ENCODE measurements at places on chromosomes 1 and 21.
A peak's percentile ranks its signal among the peaks of the same experiment; 100 is the strongest.

DNA sequence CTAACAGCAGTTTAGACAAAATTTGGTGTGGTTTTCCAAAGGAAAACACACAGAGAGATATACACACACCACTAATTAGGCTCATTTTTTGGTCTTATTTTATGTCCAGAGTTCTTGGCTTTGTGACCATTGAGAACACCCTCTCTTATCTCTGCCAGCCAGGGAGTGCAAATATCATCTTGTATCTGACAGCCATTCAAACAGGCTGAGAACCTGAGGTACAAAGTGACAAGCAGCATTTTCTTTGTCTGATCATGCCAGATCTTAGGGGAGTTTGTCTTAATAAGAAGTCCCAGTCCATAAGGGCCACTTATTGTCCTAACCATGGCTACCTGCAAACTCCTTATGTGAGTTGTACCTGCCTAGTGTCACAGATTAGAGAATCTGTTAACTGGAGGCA lies 1165.2 kb downstream of the BRINP3 start:
- no peak for DNase-seq

DNA sequence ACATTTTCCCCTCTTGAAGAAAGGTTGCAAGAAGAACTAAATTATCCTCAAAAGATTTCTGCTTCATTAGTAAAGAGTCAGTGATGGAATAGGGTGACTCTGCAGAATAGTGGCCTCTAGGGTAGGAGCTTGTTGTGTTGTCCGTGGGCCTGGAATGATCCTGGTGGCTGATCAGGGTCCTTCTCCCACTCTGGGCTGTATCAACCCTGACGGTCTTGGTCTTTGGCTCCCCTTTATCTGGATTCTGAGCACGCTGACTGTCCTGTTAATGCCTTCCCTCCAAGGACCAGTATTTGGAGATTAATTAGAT lies 36.9 kb upstream of the SRRM1 start:
- no peak for DNase-seq

GRCh38 chr1:59976194-59977074 lies 49.9 kb upstream of the CYP2J2 start:
- DNase-seq = peak; percentile 86

DNA sequence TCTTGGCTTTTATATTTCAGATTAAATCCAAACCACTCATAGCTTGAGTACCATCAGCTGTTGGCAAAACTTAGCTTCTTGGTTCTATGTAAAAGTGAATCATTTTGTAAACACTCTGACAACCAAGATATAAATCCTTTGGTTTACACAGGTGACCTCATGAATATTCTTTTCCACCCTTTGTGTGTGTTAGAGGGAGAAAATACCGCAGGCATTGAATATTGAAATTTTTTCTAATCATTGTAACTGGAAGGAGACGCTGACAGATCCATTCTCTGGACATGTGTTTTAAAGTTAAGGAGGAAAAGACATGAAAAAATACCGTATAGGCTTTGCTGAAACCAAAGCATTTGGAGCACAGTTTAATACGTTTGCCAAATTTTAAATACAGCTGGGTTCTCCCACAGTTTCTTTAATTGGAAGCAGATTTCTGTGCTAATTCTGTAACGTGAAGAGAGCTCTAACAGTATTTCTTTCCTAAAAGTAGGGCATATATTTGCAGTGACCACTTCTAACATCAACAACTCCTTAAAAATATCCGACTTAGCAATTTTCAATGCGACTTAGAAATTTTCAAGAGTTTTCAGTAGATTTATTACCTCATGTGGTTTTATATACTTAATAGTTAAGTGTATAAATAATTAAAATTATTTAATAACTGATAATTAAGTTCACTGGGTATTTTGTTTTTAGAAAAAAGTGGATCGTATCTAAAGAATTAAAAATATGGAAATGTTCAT lies 388.2 kb downstream of the USP25 start:
- peak; percentile 86 for DNase-seq

DNA sequence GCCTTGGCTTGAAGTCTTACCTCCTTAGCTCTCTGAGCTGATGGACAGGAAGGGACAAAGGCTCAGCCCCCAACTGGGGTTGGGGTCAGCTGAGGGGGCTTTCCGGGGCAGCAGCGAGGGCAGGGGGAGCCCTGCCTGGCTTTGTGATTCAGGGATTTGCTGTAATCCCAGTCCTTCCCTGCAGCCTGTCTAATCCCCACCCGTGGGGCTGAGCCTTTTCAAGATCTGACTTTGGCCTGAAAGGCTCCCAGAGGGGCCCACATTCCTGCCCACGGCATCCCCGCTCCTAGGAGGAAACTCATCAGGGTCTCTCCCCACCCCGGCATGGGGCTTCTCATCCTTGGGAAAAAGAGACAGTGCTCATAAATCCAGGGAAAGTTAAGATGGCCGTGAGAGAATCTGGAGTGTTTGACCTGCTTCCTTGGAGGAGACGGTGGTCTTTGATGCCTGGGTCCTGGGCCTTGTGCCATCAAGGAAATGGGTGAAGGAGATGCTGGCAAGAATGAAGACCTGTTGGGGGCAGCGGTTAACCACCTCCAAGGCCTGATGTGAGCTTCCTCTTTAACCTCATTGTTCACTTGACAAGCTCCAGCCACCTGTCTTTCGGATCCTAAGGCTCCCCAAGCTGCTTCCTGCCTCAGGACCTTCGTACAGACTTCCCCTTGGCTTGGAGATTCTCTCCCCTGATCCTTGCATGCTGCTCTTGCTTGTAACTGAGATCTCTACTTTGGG lies 83.1 kb upstream of the WNT4 start:
- DNase-seq = no peak

DNA sequence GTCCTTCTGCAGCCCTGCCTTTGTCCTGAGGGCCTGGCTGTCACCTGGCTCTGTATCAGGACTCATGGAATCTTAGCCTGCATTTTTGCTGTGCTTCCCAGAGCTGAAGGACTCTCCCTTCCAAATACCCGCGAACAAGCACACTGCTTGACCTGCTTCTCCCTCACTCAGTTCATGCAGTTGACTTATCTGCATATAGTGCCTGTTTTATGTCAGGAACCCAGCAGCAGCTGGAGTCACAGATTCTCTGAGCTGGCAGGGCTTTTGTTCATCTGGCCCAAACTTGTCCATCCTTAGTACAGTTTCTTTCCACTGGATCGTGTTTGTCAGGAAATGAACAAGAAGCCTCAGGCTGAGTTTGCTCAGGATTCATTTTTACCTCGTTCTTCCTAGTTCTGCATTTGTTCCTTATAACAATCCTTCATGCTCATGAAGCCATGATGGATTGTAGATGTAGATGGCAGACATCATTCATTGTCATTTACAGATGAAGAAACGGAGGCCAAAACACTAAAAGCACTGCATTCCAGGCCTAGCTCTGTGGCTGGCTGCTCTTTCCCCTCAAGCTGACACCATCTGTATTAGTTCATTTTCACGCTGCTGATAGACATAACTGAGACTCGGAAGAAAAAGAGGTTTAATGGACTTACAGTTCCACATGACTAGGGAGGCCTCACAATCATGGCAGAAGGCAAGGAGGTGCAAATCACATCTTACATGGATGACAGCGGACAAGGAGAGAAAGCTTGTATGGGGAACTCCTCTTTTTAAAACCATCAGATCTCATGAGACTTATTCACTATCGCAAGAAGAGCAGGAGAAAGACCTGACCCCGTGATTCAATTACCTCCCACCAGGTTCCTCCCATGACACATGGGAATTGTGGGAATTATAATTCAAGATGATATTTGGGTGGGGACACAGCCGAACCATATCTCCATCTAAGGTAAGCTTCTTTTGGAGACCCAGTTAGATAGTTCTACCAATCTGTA lies 150.9 kb downstream of the HIVEP3 start:
- DNase-seq = no peak

GRCh38 chr1:41327383-41327999 lies 33.7 kb upstream of the FOXO6 start:
- no peak for DNase-seq

GRCh38 chr1:150596095-150596892 lies 16.9 kb upstream of the MCL1 start:
- DNase-seq = no peak

GRCh38 chr1:64425521-64425920 lies 44.4 kb upstream of the CACHD1 start:
- no peak for DNase-seq

DNA sequence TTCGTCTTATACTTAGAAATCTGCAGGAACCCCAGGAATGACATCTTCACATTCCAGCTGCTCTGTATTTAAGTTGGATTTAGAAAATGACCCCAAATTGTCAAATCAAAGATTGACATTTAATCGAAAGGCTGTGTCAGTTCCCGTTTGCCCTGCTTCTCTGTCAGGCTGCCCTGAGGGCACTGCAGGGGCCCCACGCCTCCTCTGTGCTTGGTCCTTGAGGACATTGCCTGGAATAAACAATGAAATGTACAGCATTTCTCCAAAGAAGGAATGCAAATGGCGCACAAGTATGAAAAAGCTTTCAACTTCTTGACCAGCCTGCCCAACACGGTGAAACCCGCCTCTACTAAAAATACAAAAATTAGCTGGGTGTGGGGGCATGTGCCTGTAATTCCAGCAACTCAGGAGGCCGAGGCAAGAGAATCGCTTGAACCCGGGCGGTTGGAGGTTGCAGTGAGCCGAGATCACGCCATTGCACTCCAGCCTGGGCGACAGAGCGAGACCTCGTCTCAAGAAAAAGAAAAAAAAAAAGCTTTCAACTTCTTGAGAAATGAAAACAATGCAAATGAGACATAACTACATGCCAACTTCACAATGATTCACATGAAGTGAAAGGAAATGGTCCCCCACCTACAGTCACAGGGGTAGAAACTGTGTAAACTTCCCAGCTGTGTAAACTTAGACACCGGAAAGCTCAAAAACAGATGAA lies 3.0 kb downstream of the TMPRSS3 start:
- no peak for DNase-seq

DNA sequence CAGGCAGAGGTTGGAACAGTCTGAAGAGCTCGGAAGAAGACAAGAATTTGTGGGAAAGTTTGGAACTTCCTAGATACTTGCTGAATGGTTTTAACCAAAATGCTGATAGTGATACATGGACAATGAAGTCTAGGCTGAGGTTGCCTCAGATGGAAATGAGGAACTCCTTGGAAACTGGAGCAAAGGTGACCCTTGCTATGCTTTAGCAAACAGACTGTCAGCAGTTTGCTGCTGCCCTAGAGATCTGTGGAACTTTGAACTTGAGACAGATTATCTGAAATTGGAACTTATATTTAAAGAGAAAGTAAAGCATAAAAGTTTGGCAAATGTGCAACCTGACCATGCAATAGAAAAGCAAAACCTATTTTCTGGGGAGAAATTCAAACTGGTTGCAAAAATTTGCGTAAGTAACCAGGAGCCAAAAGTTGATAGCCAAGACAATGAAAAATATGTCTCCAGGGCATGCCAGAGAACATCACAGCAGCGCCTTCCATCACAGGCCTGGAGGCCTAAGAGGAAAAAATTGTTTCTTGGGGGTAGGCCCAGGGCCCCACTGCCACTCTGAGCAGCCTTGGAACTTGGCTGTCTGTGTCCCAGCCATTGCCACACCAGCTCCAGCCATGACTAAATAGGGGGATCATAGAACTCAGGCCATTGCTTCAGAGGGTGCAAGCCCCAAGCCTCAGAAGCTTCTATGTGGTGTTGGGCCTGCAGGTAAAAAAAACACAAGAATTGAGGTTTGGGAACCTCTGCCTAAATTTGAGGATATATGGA lies 675.3 kb downstream of the LTN1 start:
- DNase-seq = no peak

GRCh38 chr1:99975529-99975928 lies 5.7 kb downstream of the SLC35A3 start:
- DNase-seq = no peak

DNA sequence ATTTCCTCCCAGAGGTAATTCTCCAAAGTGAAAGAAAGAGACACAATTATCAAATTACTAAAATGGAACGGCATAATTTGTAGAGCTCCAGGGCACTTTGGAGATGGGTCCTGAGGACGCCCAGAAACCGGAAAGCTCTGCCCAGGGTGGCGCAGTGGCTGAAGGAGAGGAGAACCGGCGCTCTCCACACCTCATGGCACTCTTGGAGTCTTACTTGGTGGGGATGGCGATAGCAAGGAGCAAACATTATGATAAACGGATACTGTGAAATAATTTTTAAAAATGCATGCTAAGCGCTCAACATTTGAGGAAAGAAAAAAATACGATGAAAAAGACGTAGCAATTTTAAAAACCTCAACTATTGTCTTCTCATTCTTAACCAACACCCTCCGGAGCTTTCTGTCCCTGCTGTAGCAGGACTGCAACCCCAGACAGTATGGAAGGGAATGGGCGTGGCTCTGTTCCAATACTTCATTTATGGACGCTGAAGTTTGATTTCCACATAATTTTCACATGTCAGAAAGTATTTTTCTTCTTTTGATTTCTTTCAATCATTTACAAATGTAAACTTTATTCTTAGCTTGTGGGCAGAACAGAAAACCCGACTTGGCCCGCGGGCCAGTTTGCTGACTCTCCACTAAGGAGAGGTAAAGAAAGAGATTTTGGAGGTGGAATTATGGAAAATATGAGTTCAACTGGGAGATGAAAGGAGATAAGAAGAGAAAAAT lies 1.1 kb downstream of the S100A11 start:
- DNase-seq = peak; percentile 77

DNA sequence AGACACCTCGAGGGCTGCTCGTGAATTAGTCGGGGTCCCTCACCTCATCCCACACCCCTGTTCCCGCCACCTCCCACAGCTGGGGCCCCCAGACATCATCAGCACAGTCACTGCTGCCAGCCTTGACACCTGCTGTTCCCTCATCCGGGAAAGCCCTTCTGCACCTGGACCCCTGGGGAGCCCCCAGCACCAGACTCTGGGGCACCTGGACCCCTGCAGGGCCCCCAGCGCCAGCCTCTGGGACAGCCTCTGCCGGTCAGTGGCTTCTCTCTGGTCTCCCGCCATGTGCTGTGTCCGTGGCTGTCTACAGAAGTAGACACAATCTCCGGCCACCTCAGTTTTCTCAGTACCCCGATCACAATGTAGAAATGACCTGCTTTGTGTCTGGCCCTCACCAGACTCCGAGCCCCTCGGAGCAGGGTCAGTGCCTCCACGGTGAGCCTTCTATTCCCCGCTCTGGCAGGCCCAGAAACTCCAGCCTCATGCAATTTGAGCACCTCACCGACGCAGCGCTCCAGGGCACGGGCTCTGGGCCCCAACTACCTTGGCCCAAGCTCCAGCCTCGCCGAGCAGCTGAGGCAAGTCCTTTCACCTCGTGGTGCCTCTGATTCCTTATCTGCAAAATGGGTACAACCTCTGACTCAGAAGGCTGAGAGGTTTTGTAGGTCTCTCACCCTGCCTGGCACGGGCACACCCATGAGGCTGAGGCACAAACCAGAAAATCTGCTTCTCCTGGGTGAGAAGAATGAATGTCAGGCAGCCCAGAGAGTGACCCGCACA lies 84.7 kb downstream of the RIPK4 start:
- no peak for DNase-seq

GRCh38 chr1:246012341-246012740 lies 494.7 kb downstream of the SMYD3 start:
- peak; percentile 53 for DNase-seq

DNA sequence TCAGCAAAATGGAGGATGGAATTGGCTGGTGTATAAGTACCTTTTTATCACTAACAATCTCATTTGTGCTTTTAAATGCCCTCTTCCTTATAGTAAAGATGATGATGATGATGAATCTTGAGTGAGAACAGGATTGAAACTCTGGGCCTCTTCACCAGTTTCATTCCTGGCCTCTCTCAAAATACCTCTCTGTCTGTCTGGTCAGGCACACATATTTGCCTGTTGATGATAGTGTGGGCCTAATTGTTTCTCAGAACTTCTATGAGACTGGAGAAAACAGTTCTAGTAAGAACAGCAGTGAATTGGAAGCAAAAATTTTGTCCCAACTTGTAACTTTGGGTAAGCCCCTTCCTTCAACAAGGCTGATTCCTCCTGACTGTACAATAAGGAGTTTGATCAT lies 94.4 kb upstream of the RGS4 start:
- no peak for DNase-seq

Data from adipocyte (in vitro differentiated cells).